ENCODE measurements at places on chromosomes 7 and 10.

GRCh38 chr7:78224923-78225322 lies 426.4 kb downstream of the PHTF2 start:
- no peak for DNase-seq

DNA sequence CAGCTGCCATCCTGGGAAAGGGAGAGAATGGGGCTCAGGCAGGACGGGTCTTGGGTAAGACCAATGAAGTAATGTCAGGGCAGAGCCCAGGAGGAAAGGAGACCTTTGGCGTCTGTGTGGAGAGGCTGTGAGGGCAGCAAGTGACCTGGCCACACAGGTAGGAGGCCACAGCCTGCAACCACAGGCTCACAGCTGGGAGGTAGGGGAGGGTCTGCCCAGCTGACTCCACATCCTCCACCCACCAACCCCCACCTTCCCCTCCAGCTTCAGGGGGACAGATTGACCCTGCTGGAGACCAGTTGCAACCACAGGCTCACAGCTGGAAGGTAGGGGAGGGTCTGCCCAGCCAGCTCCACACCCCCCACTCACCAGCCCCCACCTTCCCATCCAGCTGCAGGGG lies 262.2 kb upstream of the TCERG1L start:
- DNase-seq = peak; percentile 25

GRCh38 chr7:30667172-30667571 lies 15.1 kb downstream of the CRHR2 start:
- DNase-seq = no peak

DNA sequence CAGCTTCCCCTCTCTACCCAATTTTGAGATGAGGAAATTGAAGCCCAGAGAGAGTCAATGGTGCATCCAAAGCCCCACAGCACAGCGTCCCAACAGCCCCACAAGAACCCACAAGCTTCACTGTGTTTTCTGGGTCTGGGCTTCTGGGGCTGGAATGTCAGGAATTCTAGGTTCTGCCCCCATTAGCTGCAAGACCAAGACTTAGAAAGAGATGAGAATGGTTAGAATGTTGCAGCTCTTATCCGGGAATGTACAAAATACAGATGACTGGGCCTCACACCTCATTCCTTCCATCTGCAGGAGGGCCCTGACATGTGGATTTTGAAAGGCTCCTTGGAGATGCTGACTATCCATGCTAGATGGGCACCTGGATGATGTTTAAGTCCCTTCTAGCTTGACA lies 6.0 kb upstream of the SGPL1 start:
- DNase-seq = no peak

DNA sequence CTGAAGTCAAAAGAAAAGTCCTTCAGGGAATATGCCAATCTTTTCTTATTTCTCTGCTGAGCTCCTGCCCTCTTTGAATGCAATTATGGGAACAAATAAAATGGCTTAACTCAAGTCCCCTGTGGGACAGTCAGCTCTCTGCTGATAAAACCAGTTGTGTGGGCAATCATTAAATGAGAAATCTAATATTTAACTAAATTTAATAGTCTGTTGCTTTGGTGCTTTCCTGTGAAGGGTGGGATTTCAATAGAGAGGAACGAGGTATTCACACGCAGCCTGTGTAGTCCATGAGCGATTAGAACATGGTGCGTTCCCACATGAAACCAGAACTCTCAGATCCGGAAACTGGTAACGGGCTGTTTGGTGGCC lies 138.4 kb downstream of the PAXIP1 start:
- DNase-seq = no peak

GRCh38 chr7:149493366-149493765 lies 4.2 kb downstream of the ZNF746 start:
- DNase-seq = no peak

DNA sequence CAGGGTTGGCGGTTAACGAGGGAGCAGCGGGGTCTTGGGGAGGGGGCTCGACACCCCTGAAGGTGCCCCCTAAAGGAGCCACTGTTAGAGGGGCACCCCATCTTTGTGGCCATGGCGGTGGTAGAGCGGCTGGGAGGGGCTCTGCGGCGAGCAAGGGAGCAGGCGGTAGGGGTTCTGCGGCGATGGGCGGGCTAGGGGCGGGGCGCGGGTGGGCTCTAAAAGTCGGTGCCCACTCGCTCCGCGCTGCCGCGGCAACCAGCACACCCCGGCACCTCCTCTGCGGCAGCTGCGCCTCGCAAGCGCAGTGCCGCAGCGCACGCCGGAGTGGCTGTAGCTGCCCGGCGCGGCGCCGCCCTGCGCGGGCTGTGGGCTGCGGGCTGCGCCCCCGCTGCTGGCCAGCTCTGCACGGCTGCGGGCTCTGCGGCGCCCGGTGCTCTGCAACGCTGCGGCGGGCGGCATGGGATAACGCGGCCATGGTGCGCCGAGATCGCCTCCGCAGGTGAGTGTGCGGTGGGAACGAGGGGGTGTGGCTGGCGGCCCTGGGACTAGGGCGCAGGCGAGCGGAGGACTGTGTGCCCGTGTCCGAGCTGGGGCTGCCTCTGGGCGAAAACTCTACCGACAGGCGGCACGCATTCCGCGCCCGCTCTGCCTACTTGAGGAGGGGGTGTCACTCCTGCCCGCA lies at the start of gene MEST:
TSS of gene MEST (plus strand) at position 245 of the 682 bp plus-strand sequence. CDS start at position 474, 229 bp downstream.
- no peak for DNase-seq

GRCh38 chr7:131536361-131536849 lies 20.0 kb downstream of the PODXL start:
- no peak for DNase-seq

DNA sequence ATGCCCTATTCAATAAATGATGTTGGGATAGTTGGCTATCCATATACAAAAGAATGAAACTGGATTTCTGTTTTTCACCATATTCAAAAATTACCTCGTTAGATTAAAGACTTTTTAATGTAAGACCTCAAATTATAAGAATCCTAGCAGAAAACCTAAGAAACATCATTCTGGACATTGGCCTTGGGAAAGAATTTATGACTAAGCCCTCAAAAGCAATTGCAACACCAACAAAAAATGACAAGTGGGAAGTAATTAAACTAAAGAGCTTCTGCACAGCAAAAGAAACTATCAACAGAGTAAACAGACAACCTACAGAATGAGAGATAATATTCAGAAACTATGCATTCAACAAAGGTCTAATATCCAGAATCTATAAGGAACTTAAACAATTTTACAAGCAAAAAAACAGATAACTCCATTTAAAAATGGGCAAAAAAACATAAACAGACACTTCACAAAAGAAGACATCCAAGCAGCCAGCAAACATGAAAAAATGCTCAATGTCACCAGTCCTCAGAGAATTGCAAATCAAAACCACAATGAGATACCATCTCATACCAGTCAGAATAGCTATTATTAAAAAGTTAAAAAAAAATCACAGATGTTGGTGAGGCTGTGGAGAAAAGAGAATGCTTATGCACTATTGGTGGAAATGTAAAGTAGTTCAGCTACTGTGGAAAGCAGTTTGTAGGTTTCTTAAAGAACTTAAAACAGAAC lies 309.8 kb downstream of the AHR start:
- DNase-seq = no peak

- no peak for DNase-seq
These were observed 37.4 kb upstream of the DUSP5 start for GRCh38 chr10:110460111-110460809.

GRCh38 chr10:133458021-133458709 lies 4.4 kb downstream of the SCART1 start:
- peak; percentile 55 for DNase-seq
